ENCODE measurements at places on chromosomes 6 and 20.

DNA sequence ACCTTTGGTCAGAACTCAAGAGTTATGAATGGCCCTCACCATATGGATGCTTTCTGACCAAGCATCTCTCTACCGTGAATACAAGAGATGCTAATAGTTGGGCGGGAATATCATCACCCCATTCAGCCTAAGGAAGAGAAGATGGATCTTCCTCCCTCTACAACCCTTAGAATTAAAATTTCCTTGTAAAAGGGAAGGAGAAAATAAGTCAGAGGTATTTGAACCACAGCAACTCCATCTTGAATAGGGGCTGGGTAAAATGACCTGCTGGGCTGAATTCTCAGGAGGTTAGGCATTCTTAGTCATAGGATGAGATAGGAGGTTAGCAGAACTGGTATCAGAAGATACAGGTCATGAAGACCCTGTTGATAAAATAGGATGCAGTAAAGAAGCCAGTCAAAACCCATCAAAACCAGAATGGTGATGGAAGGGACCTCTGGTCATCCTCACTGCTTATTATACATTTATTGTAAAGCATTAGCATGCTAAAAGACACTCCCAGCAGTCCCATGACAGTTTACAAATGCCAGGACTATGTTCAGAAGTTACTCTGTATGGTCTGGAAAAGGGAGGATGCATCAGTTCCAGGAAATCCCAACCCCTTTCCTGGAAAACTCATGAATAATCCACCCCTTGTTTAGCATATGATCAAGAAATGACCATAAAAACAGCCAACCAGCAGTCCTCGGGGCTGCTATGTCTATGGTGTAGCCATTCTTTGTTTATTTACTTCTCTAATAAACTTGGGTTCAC, 101.2 kb downstream of the DTNBP1 start:
- DNase-seq, result no peak

DNA sequence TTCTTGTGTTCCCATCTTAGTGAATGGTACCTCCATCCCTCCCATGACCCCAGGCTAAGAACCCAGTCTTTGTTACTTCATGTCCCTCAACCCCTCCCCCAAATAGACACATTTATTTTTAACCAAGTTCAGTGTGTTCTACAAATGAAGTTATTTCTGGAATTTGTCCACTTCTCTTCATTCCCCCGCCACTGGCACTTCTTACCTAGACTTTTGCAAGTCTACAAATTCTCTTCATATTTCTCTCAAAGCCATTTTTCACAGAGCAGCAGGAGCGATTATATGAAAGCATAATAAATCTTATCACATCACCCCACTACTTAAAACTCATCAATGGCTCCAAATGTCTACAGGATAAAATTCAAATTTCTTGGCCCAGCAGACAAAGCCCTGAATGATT, 131.4 kb downstream of the BTBD9 start:
- no peak for DNase-seq

- DNase-seq, result no peak
Measured at GRCh38 chr20:56730003-56730402, 100.9 kb downstream of the TFAP2C start.

DNA sequence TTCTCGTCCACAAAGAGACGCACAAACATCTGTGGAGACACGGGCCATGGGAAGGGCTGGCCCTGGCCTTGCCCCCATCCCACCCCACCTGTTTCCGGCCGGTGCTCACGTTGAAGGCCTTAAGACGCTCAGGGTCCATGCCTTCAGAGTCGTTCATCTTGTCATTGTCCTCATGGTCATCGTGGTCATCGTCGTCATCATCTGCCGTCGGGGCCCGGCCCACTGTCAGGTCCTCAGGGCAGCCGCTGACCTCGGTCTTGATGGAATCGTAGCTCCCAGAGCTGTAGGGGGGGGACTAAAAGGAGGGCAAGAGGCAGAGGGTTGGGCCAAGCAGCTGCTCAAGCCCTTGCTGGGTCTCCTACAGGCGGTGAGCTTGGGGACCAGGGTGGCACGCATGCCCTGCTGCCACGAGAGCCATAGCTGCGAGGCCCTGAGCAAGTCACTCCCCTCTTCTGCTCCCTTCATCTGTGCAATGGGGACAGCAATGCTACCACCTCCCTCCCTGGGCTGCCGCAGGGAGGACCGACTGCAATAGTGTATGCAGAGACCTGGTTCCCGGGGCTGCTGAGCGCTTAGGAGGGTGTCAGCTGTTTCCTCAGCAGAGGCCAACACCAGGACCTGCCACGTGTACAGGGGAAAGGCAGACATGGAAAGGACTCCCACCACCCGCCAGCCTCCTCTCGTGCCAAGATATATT, 95.5 kb downstream of the ASXL1 start:
- peak; percentile 43 for DNase-seq

- DNase-seq, result peak; percentile 71
Measured at GRCh38 chr6:163354761-163355425, 59.6 kb upstream of the QKI start.

- DNase-seq, result peak; percentile 76
Measured at GRCh38 chr6:163263196-163263595, 151.3 kb upstream of the QKI start.

DNA sequence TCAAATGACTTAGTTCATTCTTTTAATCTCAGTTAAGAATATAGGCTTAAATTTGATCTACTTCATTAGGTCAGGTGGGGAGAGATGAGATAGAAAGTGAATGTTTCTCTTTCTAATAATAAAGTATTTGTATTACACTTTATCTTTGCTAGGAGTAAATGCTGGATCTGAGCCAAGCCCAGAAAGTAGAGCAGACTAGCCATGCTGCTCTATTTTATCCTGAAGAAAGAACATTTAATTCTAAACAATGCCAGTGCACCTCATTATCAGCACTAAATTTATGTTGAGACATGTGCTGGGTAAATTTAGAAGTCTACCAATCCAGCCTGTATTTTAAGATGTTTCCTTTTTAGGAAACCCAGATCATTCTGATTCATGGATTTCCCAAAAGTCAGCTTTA, 43.5 kb downstream of the AKIRIN2 start:
- no peak for DNase-seq

DNA sequence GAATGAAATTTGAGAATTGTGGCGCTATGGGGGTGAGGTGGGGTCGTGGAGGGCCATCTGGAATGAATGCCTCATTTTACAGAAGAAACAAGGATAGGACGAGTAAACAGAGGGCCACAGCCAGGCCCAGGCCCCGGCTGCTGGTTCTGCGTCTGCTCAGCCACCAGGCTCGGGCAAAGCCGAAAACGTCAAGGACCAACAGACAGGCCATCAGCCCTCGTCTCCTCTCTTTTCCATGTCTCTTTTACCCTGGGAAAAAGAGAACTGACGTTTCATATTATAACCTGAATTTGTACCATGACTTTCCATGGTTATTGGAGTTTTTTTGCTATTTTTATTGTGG, 212.4 kb upstream of the ARID1B start:
- DNase-seq, result no peak

- no peak for DNase-seq
Measured at GRCh38 chr6:33251395-33252012, 20.2 kb downstream of the VPS52 start.

DNA sequence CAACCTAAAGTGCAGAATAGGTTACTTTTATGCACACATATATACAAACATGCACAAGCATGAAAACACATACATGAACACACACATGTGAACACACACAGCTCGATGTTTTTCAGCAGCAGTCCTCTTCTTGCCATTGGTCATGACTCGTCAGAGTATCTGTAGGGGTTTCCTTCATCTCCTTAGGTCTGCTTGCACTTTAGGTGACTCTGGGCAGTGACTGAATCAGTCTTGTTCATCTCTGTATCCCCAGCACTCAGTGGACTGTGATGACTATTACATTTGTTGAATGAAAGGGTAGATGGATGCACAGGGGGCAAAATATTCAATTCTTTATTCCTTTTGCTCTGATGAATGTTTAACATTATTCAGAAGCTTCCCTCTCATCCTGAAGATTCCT, 26.8 kb downstream of the CBLN4 start:
- DNase-seq, result no peak

GRCh38 chr6:32140420-32141046, 10.4 kb upstream of the FKBPL start:
- no peak for DNase-seq

GRCh38 chr6:143361536-143362191, 88.8 kb downstream of the ADAT2 start:
- DNase-seq, result no peak

DNA sequence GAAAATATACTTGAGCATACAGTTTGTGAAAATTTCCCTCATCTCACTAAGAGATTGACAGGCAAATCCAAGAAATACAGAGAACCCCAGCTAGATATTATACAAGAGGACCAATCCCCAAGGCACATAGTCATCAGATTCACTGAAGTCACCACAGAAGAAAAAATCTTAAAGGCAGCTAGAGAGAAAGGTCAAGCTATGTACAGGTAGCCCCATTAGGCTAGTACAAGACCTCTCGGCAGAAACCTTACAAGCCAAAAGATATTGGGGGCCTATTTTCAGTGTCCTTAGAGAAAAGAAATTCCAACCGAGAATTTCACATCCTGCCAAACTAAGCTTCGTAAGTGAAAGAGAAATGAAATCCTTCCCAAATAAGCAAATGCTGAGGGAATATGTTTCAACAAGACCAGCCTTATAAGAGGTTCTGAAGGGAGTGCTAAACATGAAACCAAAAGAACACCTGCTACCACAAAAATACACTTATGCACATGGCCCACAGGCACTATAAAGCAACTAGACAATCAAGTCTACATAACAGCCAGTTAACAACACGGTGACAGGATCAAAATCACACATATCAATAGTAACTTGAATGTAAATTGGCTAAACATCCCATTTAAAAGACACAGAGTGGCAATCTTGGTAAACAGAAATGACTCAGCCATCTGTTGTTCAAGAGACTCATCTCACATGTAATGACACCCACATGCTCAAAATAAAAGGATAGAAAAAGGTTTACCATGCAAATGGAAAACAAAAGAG, 96.3 kb downstream of the FHL5 start:
- DNase-seq, result no peak

DNA sequence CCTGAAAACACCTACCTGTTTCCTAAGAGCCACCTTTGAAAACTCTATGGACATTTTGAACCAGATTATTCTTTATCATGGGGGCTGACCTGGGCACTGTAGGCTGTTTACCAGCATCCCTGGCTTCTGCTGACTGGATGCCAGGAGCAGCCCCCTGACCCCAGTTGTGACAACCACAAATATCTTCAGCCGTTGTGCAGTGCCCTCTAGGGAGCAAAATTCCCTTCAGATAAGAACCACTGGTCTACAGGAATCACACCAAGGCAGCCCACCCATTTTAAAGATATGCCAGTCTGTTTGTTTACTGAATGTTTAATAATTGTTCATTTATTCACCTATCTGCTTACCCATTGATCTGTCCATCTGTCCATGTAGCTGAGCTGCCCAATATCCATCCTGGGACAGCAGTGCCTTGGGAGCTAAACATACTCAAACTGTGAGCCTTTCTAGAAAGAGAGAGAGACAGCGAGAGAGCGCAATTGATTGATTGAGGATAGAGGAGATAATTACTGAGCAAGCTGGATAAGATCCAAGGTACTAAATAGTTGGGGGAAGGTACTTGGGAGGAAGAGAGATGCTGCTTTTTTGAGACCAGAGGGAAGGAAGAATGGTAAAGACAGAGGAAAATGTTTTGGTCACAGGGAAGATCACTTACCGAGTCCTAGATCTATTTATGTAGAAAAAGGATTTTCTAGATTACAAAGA, 276.8 kb downstream of the NRN1 start:
- DNase-seq, result no peak
